ENCODE measurements at places on chromosomes 6 and 20. TPM values are rescaled to one million over a fixed set of nuclear protein-coding genes. Genes with fewer than 3 reads are reported as not detected.

- DNase-seq, result no peak
Measured at GRCh38 chr20:61708891-61709290, 356.8 kb downstream of the TAF4 start.

DNA sequence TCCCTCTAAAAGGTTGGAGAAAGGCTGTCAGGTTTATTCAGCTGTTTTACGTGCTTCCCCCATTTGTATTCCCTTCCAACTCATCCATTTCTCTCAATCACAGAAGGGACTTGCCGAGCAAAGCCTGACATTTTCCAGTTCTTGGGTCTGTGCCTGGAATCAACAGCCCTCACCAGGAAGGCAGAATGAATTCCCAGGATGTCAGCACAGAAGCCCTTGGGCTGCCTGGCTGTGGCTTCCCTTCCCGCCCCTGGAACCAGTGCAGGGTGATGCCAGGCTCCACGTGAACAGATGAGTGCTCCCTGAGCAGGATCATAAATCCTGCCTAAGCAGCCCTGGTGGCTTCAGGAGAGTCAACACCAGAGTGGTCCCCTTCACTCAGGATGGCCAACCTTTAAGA, 86.1 kb upstream of the CD83 start:
- DNase-seq, result peak; percentile 17

HLA-DRA gene
- 0.46 TPM for total RNA-seq

HS3ST5 gene
- not detected for total RNA-seq

STK4 gene
- total RNA-seq, result 25.0 TPM

DNA sequence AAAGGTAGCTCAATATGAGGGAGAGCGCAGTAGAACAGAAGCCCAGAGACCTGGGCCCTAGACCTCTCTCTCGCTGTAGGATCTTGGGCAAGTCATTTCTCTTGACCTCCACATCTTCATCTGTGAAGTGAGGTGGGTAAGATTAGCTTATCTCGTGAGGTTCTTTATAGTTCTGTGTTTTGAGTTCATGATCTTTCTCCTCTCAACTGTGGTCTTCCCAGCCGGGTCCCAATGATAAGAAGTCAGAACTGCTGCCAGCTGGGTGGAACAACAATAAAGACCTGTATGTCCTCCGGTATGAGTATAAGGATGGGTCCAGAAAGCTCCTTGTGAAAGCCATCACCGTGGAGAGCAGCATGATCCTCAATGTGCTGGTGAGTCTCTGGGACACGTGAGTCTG, 6.9 kb downstream of the PSMF1 start:
- DNase-seq, result no peak

Measured in Daoy (cell line).